Stimulated activated naive CD4-positive, alpha-beta T cell treated with Interleukin-2 at 50 U/mL for 16 hours (primary cell): ENCODE measurements at places on chromosomes 5 and 9.

- no peak for DNase-seq
These were observed 89.3 kb downstream of the STARD4 start for GRCh38 chr5:111422747-111423720.

DNA sequence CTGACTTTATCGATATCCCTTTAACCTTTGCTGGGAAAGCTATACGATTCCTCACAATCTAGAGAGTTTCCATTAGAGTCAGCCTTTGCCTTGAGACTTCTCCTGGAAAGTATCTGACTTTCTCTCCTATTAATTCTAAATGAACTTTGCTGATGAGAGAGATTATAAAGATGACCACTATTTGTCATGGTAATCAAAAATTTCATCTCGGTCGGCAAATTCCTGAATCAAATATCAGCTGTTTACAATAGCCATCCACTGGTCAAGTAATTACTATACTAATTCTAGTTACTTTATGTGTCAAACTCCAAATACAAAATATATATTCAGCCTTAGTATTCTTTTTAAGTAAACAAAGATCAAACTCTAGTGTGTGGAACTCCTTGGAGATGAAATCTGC, 164.4 kb upstream of the ITGA1 start:
- no peak for DNase-seq

DNA sequence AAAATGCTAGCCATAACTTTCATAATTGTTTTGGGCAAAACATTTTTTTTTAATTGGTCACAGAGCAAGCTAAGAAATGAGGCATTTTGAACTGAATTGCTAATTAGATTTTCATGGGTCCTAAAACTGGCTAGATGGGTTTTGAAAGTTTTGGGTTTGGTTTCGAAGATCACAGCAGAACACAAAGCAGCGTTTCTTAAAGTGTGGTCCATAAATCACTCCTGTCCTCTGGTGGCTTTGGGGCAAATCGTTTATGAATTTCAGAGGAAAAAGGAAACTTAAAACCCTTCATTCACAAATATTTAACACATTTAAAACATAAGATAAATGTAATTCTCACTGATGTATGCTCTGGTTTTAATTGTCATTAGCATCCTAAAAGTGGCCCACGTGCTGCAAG, 503.7 kb downstream of the SPATA31D1 start:
- DNase-seq, result no peak

DNA sequence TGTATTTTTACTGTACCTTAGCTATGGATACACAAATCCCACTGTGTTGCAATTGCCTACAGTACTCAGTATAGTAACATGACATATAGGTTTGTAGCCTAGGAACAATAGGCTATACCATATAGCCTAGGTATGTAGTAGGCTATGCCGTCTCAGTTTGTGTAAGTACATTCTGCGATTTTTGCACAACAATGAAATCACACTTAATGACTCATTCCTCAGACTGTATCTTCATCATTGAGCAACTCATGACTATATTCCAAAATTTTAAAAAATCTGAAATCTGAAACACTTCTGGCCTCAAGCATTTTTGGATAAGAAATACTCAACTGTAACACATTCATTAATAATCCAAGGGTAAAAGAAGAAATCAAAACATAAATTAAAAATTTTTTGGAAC, 666.8 kb upstream of the GRAMD2B start:
- DNase-seq, result no peak

DNA sequence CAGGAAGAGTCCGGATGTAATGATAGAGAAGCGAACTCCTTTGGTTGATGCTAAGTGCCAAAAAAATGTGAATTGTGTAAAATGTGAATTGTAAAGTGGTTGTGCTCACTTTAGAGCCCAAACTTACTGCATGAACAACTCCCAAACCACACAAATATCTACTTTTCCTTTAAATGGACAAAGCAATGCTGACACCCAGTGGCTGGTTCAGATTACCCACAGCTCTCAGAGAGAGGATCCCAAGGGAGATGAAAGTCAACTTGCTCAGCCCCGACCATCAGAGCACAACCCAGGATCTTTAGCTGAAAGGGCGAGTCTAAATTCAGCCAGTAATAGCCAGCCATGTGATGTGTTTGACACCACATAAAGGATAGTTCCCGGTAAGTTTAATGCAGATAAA, 133.7 kb downstream of the NMUR2 start:
- DNase-seq, result no peak

- DNase-seq, result no peak
These were observed 1083.4 kb upstream of the CDH18 start for GRCh38 chr5:21071421-21071820.

GRCh38 chr5:146359836-146360235, 21.2 kb downstream of the POU4F3 start:
- DNase-seq, result no peak

DNA sequence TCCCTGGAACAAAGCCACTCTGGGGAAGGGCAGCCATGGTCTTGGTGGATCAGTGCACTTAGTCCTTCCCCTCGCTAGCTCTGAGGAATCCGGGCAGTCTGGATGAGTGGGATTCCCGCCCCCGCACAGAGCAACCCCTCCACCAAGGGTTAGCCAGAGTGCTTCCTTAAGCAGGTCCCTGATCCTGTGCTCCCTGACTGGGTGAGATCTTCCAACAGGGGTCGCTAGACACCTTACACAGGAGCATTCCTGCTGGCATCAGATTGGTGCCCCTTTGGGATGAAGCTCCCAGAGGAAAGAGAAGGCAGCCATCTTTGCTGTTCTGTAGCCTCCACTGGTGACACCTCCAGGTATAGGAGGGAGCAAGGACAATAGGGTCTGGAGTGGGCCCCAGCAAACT, 228.8 kb downstream of the AP3B1 start:
- no peak for DNase-seq

GRCh38 chr5:41935544-41935943, 10.5 kb downstream of the FBXO4 start:
- DNase-seq, result no peak

DNA sequence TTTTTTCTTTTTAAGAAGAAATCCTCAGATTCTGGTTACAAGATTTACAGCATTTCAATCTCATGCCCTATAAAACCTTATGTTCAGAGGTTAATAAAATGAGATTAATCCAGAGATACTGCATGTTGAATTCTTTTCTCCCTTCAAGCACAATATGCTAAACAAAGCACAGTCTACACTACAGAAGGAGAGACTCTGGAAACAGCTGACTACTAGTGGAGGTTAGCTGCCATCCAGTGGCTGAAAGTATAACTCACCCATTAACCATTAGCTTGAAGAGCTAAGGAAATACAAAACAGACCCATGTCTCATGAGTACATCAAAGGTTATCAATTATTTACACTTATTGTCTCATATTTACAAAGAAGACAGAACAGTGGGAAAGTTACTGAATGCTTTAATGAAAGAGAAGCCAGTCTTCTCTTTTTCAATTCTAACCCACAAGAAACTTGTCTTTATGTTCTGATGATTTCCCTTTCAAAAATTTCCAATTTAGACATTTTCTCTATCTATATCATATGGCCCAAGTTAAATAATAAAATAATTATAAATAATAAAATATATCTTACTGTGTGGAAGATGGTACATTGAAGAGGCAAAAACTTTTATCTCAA, 12.7 kb upstream of the DNAH5 start:
- no peak for DNase-seq

DNA sequence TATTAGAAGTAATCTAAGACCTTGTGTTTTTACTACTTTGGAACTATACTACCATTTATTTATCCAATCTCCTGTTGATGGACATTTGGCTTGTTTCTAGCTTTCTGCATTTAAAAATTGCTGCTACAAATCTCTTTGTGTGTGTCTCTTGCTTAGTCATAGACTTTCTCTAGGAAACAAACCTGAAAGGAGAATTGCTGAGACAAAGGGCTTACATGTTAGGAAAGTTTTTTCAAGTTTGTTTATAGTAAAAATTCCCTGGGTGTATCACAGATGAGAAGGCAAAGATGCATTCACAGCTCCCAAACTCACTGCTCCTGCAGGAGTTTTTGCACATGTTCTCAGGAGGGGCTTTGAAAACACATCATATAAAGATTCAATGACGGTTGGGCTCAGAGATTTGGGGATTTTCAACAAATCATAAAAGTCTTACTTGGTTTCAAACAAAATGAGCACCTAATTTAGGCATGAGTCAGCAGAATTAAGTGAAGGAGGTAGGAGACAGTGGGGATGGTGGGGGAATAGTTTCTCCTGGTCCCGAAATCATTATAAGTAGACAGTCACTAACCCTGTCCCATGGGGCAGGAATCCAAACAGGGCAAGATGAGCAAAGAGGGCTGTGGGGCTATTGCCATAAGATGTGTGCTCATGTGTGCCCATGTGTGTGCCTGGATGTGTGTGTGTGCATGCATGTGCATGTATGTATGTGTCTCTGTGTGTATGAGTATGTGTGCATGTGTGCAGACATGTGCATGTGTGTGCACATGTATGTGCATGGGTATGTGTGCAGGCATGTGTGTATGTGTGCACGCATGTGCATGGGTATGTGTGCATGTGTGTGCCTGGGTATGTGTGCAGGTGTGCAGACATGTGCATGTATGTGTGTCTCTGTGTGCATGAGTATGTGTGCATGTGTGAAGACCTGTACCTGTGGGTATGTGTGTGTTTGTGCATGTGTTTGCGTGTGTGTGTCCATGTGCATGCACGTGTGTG, 43.4 kb upstream of the S1PR3 start:
- no peak for DNase-seq

DNA sequence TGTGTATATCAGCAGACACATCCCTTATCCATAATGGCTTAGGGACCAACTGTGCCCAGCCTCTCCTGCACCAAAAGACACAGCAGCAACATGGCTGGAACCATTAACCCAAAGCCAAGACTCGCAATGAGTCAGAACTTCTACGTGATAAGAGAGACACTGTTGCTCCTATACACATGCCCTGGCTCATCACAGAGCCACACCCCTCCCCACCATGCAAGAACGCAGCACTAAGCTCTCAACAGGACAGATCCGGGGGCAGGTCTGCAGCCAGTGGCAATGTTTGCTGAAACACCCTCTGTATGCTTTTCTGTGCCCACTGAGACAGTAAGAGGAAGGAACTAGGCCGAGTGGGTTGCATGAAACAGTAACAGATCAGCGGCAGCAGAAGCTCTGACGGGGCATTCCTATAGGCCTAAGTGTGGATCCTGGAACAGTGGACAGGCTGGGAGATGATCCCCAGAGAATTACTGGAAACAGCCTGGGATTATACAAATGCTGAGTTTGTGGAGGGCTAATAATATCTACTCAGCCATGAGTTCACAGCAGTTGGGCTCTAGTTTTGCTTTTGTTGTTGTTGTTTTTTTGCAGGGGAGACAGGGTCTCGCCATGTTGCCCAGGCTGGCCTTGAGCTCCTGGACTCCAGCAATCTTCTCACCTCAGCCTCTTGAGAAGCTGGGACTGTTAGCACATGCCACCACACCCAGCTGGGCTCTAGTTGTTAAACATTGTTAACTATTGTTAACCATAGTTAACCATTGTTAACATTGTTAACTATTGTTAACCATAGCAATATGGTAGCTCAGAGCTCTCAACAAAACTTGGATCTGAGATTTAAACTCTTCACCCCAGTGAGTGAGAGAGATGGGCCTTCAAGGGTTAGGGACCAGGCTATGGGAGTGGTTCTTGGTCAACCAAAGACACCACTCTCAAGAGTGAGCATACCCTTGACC, 41.0 kb downstream of the B4GALT1 start:
- DNase-seq, result no peak

DNA sequence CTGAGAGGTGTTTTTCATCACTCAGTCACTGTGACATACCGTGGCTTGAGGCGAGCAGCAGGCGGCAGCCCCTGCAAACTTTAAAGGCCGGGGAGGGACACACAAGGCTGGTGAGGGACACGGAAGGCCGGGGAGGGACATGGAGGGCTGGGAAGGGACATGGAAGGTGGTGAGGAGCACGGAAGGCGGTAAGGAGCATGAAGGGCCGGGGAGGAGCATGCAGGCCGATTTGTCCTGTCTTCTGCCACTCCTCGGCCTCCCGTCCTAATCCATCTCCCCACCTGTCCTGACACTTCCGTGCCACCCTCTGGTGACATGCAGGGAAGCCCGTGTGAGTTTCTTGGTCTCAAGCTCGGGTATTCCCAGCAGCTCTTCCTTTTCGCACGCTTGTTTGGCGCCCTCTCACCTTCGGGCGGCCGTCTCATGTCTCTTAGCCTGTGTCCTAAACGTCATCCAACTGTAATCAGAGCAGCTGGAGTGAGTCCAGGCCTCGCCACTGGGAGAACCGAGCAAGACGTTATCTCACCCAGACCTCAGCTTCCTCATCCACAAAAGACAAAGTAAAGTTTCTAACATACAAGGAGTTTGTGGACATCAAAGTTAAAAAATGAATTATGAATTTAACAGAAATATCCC, 126.5 kb downstream of the MRPL36 start:
- DNase-seq, result no peak

DNA sequence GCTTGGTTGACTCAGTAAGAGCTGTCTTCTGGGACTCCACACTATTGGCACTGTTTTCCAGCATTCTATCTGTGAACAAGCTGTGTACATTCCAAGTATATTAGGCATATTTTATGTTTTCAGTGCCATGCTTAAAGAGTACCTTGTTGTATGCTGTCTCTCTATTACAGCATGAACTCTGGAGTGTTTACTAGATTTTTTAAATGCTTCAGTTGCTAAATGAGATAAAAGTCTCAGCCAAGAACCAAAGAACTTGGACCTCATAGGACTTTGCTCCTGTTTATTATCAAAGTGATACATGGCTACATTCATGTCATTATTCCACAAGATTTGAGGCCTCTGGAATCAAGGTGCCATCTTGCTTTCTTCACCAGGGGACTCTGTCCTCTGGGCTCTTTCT, 167.2 kb downstream of the C9orf152 start:
- DNase-seq, result no peak

GRCh38 chr9:33445389-33446239, 1.8 kb downstream of the AQP3 start:
- DNase-seq, result peak; percentile 3

GRCh38 chr9:83274787-83275186, 211.8 kb upstream of the RASEF start:
- no peak for DNase-seq

DNA sequence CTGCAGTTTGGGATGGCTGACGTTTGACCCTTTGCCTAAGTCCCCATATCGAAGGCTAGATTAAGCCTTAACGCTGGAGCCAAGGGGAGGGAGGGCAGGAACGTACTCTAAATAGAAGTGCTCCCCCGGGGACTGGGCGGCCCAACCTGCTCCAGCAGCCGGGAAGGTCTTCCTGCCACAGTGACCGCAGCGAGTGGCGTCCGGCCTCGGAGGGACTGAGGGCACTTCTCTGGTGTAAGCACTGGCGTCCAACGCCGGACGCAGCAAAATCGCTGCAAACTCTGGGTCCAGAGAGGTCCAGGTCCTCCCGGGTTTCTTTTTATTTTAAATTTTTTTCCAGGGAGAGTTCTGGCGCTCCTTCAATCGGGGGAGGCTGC, 505 bp upstream of the ACER2 start:
- DNase-seq, result no peak
